CD4-positive, alpha-beta T cell (primary cell): ENCODE measurements at places on chromosomes 12 and 14.

GRCh38 chr14:24425704-24426103 is 3.8 kb downstream of the CBLN3 start:
- no peak for DNase-seq

GRCh38 chr14:48936362-48936761 is 649.8 kb downstream of the RPS29 start:
- DNase-seq: no peak

DNA sequence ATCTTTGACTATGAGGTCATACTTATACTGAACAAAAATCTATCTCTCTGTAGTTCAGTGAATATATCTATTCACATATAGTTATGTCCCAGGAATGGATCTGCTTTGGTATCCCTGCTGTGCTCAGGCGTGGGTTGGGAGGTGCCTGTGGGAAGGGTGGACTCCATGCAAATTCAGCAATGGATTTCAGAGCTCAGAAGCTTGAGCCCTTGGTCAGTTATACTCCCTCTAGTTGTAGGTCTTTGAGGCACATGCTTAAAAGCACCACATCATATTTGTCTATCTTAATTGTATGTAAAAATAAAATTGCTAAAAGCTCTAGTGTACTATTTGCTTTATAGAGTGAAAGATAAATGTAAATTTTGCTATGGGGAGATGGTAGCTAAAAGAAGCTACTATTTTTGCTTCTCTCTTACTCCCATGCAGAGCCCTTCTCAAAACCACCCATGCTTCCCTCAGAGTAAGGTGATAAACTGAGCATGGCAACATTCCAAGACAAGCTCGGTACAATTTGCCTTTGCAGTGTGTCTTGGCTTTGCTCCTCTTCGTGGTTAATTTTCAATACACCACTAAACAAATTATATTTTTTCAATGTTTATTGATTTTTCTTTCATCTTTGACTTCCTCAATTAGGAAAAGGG is 54.9 kb downstream of the SLC16A7 start:
- no peak for DNase-seq

DNA sequence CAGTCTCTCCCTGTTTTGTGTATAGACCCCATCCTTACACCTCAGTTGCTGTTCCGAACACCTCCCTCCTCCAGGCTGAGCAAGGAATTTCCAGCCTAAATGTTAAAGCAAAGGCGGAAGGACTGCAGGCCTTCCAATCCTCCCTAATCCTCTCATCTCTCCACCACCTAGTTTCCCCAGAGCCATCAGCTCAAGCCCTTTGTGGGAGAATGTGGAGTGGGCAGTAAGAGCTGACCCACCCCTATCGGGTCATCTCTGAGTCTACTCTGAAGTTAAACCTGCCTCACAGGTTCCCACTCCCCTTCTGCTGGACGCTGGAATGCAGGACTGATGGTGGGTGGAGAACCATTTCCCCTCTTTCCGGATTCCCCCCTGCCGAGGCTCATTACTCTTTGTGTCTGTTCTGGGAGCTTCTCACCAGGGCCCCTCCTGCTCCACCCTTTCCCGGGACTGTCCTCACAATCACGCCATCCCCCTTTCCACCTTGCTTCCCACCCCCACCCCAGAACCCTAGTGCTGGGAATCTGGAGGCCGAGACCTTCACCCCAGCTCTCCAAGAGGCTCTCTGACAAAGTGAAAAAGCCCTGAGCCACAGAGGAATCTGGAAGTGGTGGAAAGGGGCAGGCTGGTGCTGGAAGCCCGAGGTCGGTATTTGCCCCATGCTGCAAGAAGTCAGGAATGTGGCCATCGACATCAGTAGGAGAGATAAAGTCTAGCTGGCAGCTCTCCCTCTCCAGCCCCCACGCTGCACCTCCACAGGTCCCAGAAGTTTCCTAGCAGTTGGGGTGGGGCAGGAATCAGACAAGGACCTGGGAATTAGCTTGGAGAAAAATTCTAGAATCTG is 3.3 kb upstream of the KRT18 start:
- no peak for DNase-seq

- DNase-seq: no peak
These were observed 14.4 kb downstream of the IRF2BPL start for GRCh38 chr14:77014004-77014604.

- no peak for DNase-seq
These were observed 55.5 kb upstream of the SRRM4 start for GRCh38 chr12:118925826-118926225.

GRCh38 chr12:41014643-41015020 is 173.5 kb upstream of the PDZRN4 start:
- no peak for DNase-seq

- peak; percentile 21 for DNase-seq
These were observed 10.8 kb downstream of the DLK1 start for GRCh38 chr14:100737526-100737925.

DNA sequence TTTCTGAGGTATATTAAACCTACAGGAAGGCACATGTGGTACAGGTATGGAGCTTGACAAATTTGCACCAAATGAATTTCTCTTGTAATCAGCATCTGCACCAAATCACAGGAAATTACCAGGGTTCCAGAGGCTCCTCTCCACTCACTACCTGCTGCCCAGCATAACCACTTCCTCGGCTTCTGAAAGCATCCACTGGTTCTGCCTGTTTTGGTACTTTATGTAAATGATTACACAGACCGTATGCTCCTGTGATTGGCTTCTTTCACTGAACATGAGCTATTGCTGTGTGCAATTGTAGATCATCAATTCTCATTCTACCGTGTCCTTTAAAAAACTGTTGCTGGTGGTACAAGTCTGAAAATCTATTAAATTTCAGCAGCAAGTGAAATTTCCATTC is 522.1 kb downstream of the TMEM132D start:
- no peak for DNase-seq

- no peak for DNase-seq
These were observed 972 bp downstream of the PTGDR start for GRCh38 chr14:52268279-52269061.

- no peak for DNase-seq
These were observed 71.9 kb downstream of the CRACR2A start for GRCh38 chr12:3680919-3681594.

- DNase-seq: no peak
These were observed 135.0 kb downstream of the FOXG1 start for GRCh38 chr14:28901631-28902030.

DNA sequence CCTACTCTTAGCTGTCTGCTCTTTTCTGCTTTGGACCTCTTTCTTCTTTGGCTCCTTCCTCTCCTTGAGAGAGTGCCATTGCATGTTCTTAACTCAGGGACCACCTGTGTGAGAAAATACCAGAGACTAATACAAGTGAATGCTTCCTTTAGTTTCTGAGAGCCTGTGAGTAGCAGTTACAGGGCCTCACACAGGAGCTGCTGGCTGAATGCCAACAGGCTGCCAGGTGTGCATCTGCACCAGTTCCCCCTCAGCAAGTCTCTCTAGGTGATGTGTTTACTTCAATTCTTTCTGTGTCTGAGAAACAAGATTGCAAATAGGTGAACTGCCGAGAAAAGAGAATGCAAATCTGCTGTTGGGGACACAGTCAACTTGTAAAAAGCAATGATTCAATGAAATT is 108.2 kb downstream of the STXBP6 start:
- DNase-seq: no peak

DNA sequence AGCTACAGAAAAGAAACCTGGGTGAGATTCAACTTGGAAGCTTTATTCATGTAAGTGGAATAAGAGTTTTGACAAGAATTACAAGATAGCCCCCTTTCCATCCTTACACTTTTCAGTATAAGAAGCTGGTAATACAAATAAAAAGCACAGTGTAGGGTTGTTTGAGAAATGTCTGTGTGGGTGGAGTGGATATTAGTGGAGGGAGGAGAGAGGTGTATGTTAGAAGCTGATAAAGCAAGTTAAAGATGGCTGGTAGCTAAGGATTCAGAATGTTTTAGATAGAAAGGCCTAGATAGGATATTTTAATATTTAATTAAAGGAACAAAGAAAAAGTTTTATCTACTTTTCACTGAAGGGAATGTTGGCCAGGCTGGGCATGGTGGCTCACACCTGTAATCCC is 12.5 kb downstream of the CFAP54 start:
- DNase-seq: no peak

DNA sequence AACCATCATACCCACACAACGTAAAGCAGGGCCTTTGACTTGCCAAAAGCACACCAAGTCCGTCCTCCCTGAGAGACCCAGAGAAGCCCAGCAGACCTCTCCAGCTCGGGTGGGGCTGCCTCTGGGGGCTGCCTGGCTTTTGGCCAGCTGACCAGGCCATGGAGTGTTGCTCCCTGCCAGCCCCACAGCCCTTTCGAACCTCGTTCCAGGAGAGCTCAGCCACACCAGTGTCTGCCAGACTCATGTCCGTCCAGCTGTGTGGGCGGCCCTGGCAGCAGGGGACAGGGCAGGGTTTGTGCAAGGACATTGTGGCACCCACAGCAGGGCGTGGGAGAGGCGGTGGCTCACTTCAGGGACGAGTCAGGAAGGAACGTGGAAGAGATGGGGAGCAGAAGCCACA is 22.6 kb upstream of the IRF2BPL start:
- no peak for DNase-seq

GRCh38 chr12:53091756-53092155 is 5.7 kb upstream of the IGFBP6 start:
- no peak for DNase-seq

DNA sequence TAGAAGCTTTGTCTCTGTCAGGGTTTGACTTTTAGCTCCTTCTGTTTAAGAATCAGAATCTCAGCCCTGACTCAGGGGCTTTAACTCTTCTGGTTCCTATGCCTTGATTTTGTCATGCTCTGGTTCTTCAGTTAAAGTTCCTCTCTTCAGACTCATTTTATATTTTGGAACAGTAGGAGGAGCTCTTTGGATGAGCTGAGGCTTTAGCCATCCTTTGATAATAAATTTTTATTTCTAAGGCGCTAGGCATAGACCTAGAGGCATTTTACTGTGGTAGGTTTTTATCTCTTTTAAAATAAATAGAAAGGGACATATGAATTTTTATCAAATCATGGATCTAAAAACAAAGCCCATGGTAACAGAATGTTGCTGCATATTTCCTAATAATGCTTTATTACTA is 51.7 kb downstream of the ATP23 start:
- no peak for DNase-seq

DNA sequence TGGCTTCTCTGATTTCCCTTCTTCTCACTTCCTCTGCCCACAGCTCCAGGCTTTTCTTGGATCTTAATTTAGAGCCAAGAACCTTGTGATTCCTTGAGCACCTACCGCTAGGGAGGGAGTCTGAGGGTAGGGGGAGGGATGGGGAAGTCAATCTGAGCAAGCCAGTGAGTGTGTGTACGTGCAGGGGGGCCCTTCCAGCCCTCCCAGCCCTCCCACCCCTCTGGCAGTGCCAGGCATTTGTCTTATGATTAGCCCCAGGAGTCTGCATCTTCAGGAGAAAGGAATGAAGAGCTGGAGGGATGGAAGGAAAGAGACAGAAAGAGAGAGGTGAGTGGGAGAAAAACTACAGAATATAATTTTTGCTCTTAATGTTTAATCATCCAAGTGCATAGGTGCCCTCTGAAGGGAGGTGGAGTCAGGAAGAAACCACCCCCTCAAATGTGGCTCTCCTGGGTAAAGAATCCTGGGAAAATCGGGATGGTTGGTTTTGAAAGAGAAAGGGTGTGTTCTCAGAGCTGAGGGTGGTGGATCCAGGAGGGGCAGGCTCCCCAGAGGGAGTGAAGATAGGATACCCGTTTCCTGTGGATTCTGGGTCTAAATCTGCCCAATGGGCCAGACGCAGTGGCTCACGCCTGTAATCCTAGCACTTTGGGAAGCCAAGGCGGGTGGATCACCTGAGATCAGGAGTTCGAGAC is 2.1 kb downstream of the PIANP start:
- no peak for DNase-seq

DNA sequence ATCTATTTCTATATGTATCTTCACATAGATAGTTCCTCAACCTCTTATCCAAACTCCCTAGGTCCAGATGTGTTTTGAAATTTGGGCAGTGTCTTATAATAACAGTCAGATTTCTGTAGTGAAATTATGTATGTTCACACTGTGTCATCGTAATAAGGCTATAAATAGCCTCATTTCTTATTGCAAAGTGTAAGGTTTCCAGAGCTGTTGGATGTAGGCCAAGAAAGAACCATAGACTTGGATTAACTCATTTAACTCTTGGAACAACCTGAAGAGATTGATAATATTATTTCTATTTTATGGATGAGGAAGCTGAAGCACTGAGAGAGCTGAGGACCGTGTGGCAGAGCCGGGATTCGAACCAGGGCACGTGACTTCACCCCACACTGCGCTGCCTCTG is 49.0 kb upstream of the PIWIL1 start:
- DNase-seq: no peak

DNA sequence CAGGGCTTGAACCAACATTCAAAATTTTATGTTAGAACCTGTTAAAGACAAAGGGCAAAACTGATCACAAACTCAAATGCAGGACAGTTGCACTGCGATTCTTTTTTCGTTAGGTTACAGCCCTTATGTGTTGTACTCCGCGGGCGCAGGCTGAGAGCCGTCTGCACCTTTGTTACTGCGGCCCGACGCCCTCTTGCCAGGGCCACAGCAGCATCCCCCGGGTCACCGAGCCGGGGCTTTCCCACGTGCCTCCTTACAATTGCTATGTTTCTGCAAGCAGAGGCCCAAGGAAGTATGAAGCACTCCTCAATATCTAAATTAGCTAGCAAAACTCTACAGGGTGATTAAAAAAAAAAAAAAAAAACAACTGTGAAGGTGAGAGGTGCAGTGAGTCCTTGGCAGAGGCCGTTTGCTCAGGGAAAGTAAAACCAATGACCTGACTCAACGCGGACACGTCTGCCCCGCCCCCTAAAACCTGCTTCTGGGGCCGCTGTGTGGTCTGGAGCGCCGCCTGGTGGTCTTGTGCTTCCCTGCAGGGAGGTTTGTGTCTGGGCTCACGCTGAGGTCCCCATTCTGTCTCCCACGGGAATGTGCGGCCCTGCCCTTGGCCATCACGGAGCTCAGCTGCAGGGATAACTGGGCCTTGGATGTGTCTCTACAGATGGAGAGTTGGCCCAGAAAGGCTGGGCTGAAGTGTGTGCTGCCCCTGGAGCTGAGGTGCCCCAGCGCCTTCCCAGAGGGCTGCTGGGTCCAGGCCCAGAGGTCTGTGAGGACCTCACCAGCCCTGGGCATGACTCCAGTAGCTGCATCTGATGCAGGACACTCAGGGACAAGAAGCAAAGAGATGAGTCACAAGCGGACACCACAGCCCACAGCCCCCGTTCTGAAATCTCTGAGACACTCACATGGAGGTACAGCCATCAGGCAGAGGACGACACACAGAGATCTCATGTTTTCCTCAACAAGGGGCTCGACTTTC is 418.5 kb downstream of the TMEM121 start:
- peak; percentile 79 for DNase-seq

GRCh38 chr12:60194678-60195077 is 598.8 kb downstream of the SLC16A7 start:
- DNase-seq: no peak

GRCh38 chr14:88181072-88181471 is 142.0 kb downstream of the KCNK10 start:
- DNase-seq: no peak
